A549 (cell line): ENCODE measurements at places on chromosomes 1 and 21. TPM values are rescaled to one million over a fixed set of nuclear protein-coding genes. Genes with fewer than 3 reads are reported as not detected.
A peak's percentile ranks its signal among the peaks of the same experiment; 100 is the strongest.

GRCh38 chr1:70146488-70146887 is 58.9 kb downstream of the LRRC40 start:
- DNase-seq: no peak

DNA sequence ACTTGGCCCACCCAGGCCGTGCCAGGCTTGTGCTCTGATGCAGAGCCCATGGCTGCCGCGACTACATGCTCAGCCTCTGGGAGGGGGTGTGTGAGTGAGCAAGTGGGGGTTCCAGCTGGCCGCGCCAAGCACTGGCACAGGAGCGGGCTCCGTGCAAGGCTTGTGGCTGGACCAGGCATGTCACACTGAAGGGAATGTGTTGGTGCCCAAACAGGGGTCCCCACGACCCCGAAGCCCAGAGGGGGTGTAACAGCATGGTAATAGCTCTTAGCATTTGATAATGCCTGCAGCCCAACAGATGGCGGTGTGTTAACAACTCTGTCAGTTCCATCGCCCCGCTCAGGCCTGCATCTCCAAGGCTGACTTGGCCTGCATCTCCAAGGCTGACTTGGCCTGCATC is 38.3 kb upstream of the CD46 start:
- no peak for DNase-seq

The OPRD1 gene
- 0.03 TPM in 1 of 3 replicates, not detected in the others for polyA plus RNA-seq

GRCh38 chr1:25140073-25140797 is 92.1 kb downstream of the SYF2 start:
- DNase-seq: no peak

DNA sequence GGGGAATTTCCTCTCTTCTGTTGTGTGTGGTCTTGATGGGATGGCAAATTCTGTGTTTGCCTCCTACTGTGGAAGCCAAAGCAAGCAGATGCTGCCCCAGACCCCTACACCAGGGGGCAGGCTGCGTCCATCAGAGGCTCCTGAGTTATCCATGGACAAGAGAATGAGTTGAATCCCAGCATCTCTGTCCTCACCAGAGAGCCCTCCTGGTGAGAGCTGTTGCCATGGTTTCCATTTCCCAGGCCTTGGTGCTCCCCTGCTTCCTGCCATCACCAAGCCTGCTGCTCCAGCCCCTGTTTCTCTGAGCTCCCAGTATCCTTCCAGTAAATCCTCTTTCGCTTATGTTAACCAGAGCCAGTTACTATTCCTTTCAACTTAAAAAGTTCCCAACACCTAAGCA is 20.4 kb upstream of the GNG12 start:
- DNase-seq: peak; percentile 83

The PRKACB gene
- polyA plus RNA-seq: 9.6 to 11.4 TPM (median 10.9 TPM) in 3 replicates
